ENCODE measurements at places on chromosomes 2 and 18.

DNA sequence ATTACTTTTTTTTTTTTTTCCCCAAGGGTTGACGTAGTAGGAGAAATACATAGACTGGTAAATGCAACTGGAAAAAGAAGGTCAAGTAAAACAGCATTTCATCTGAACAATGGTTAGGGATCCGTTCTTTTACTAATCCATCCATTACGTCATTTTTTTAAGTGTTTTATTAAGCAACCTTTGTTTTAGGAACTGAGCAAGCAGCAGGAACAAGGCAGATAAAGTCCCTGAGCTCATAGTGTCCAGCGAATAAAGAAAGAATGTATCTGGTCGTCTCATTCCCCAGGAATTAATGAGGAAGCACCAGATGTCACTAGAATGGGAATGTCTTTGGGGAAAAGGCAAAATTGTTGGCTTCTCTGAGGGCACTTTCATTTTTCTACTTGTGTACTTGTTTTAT is 842.4 kb downstream of the TDRD15 start:
- no peak for DNase-seq

DNA sequence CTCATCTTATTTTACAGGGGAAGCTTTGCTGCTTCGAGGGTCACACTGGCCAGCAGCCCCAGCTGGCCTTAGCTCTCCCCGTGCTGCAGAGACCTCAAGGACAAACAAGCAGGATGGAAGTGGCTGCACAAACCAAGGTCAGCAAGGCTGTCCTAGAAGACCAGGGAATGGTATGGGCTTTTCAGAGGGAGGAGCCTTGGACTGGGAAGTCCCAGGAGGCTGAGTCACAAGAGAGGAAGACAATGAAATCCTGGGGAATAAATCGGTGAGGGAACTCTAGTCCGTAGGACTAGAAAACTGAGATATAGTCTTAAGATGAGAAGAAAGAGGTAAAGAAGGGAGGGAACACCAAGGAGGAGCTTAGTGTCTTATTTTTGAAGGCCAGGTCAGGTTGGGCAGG is 15.7 kb downstream of the CREG2 start:
- DNase-seq: no peak

DNA sequence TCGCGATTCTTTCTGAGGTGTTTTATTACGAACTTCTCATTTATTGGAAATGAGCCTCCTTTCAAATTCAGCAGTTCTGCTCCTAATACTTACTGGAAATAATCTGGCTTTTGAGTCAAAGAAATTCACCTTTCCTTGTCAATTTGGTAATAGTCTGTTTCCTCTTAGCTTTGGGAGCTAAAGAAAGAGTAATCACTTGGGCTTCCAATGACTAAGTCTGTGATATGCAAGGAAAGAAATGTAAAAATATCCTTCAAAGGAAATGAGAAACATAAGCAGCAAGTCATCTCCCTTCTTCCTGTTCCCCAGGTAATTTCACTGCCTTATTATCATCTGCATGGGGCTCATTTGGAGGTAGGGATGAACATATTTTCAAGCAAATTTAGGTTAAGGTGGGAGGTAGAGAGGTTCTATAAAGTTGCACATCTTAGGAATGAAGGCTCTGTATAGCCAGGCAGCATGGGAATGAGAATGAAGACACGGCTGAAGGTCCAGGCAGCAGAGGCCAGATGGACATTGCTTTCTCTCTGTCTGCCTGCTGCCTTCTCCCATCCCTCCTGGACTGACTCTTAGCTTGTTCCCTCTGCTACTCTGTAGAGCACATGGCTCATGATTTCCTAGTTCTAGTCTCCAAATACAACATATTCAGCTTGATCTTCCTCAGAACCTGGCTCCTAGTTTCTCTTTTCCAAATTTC is 1.0 kb downstream of the SPP2 start:
- no peak for DNase-seq

DNA sequence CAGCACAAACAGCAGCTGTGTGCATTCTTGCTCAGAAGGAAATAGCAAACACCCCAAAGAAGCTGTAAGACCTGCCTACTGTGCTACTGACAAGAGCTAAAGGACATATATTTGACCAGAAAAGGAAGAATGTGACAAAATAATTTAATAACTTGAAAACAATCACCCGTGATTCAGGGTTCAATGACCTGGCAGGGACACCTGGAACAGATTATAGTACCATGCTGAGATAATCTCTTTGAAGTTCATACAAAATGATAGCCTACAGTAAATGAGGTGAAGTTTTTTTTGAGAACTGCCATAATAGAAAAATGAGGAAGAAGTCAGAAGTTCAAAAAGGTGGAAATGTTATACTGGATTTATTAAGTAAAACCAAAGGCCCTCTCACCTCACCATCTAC is 324.8 kb upstream of the GULP1 start:
- DNase-seq: no peak

- no peak for DNase-seq
Measured at GRCh38 chr2:195648787-195649186, 8.2 kb upstream of the SLC39A10 start.

DNA sequence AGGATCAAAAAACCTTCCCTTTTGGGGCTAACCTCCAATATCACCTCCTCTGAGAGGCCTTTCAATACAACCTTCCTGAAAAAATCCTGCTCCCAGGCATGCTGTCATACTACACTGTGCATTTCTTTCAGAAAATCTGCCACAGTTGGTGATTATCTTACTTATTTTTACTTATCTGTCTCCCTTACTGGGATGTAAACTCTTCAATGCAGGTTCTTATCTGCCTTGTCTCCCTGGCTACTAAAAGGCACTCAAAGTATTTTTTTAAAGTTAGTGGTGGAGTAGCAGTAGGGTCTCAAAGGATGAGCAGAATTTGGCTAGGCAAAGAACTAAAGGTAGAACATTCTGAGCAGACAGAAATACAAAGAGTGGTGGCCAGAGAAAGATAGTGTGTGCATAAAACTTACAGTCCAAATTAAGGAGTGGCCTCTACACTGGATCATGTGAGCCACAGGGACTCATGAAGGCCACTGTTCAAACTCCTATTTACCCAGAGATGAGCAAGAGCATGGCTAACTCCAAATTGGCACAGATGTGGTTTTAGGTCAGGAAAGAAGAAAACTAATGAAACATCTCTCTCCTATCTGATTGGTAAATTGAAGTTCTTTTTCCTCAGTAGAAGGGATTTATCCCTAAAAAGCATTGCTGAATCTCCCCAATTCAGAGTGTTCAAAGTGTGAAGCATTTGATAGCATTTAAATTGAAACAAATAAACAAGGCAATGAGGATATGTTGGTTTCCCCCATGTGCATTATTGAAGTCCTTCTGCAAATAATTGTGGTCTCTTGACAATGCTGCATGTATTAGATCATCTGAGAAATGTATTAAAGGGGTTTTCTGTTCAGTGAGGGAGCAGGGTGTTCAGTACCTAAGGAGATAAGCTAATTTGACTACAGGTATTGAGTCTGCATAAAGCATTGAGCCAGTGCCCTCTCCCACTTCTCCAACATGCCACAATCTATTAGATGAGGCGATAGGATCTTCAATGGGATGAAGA is 285.5 kb downstream of the MREG start:
- no peak for DNase-seq

DNA sequence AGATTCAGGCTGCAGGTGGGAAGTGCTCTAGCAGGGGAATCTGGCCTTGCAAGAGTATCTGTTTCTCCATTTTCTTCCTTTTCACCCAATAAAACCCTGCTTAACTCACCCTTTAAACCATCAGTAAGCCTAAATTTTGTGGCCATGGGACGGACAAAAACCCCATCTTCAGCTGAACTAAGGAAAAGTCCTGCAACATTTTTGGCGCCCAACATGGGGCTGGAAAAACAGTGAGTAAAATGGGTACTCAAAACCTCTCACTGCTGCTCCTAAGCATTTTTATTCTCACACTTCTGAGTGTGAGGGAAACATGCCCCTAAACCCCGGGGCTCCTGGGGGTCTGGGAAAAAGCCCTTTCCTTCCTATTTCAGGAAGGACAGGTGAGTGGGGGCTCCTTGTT is 414.3 kb downstream of the ZNF804A start:
- no peak for DNase-seq

- DNase-seq: no peak
Measured at GRCh38 chr2:176193048-176193447, 4.6 kb downstream of the HOXD1 start.

DNA sequence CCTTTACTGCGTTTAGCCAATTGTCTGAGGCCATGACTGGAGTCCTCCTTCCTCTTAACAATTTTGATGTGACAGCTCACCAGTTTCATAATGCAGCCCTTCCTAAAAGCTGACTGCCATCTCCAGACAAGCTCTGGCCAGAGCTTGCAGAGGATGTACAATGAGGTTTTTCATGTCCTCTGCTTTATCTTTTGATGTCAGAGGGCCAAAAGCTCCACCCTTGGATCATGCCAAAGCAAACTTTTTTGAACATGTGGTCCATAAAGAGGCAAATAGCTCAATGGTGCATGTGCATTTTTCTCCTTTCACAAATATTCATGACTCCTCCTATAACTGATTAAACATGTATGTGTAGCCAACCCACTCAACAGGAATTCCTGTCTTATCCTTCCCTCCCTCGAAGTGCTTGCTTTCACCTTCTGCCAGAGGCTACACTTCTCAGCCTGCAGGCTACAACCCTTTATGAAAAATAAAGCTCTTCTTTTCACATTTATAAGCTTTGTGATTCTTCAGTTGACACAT is 266.2 kb downstream of the FBXO15 start:
- DNase-seq: no peak

DNA sequence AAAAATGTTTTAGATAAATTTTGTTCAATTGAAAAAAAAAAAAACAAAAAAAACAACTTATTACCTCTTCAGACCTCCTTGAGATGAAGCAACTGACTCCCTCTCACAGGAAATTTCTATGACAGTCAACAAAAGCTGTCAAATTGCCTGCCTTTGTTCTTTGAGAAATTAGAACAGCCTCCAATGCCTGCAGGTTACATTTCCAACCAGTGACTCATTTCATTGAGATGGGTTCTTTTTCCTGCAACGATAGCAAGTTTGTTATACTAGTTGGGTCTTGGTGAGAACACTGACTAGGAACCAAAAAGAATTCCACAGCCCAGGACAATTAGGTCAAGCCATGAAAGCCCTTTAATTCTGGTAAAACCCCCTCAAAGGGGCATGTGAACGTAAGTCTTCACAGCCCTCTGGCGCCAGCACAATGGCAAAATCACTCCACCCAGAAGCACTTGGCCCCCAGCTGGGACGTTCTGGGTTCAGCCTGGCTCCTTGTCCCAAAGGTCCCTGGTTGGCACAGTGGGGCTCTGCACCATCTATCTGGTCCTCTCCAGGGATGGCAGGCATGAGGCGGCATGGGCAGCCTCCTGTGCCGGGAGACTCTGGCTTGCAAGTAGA is 87.0 kb downstream of the SPP2 start:
- no peak for DNase-seq

DNA sequence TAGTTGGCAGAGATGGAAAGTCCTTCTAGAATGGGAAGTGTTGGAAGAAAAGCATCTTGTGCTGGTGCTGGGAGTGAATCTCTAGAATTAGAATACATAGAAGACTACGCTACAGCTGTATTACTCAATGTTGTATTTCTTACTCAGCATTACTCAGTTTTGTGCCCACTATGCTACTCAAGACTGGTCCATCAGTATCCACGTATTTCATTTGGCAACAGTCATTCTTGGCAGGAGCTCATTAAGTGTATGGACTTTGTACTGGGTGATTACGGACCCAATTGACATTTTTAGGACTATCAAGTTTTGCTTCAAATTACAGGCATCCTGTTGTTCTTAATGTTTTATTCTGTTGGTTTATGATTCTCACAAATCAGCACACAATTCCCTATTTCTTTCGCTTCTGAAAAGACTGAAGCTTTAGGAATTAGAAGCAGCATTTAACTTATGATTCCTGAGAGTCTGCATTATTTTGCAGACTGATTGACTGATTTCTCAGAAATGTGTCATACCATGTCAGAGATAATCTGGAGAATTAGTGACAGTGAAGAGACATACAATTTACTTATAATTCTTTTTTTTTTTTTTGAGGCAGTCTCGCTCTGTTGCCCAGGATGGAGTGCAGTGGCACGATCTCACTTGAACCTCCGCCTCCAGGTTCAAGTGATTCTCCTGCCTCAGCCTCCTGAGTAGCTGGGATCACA is 136.9 kb downstream of the MYO3B start:
- DNase-seq: no peak

GRCh38 chr18:57077786-57078552 is 68.9 kb upstream of the BOD1L2 start:
- DNase-seq: no peak

DNA sequence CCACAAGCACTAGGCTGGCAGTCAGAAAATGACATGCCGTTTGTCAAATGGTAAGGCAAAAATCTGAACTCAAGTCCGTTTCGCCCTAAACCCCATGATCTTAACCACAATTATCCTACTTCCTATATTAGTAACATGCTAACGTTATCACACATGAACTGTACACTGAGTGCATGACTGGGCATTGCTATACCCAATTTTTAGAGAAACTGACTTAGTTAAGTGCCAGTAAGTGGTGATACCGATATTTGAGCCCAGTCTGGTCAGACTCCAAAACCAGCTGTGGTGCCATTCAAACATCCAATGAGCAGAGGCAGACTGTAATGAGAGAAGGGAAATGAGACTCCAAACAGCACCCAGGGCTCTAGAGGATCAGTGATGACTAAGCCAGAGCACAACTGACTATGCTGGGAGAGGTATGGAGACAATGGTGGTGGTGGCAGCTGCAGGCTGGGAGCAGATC is 311.7 kb upstream of the PKDCC start:
- DNase-seq: no peak
